ENCODE measurements at places on chromosomes 7 and 10. TPM values are rescaled to one million over a fixed set of nuclear protein-coding genes. Genes with fewer than 3 reads are reported as not detected.

DNA sequence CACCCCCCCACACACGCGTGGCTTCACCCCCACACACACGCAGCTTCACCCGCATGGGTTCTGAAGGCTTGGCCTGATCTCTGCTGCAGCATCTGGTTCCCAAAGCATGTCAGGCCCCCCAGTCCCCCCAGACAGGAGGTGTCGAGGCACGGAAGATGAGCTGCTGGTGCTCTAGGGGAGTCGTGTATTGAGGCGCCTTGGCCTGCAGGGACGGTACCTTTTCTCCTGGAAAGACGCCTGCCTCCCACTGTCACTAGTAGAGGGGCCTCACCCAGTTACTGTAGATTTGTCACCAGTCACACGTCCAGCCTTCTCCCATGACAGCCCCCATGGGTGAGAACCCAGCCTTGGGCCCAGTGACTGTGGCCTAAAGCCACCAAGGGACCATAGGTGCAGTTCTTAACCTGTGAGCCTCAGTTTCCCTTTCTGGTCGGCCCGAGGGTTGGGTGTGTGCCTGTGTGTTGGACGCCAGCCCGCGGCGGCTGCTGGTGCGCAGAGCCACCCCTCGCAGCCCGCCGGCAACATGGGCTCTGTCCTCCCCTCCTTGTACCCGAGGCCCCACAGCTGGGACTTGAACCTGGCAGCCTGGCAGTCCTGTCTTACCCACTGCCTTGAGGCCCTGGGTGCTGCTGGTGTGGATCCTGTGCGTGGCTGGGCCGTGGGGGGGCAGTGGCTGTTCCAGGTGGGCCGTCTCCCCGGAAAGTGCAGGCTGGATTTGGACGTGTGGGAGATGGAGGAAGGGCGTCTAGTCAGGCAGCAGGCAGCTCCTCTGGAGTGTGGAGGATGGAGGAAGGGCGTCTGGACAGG lies 81.7 kb downstream of the NKX6-2 start:
- no peak overlapping the region for H3K27ac ChIP-seq
- peaks cover 9% of the 10 kb centered on the region for H3K4me1 ChIP-seq
- DNase-seq, result no peak

DNA sequence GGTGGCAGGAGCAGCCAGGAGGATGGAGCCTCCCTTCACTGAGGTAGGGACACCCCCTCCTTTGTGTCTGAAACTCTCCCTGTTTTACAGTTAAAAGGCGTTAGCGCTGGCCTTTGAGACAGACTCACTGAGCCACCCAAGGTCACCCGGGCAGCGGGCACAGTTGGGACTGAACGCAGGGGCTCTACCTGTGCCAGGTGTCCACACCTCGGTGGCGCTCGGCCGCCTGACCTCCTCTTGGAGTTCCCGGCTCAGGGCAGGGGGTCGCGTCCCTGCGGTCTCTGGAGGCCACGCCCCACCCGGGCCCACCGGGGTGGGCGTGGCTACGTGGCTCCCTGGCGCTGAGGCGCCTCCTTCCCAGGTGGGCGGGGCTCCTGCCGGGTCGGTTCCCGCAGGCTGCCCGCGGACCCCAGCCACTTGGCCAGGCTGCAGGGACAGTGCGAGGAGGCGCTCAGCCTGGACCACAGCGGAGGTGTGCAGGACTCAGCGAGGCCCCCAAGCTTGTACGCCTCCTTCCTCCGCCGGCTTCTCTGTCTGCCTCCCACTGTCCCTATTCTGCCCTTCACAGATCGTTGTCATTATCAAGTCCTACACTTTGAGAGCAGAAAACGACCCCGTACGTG lies 39.9 kb upstream of the LEP start:
- DNase-seq, result peak; percentile 85
- no peaks in the 10 kb centered on the region for H3K27me3 ChIP-seq
- H3K4me1 ChIP-seq, result peaks cover 21% of the 10 kb centered on the region
- H3K36me3 ChIP-seq, result no peaks in the 10 kb centered on the region

Gene STEAP1B
- 11.3 TPM for total RNA-seq

DNA sequence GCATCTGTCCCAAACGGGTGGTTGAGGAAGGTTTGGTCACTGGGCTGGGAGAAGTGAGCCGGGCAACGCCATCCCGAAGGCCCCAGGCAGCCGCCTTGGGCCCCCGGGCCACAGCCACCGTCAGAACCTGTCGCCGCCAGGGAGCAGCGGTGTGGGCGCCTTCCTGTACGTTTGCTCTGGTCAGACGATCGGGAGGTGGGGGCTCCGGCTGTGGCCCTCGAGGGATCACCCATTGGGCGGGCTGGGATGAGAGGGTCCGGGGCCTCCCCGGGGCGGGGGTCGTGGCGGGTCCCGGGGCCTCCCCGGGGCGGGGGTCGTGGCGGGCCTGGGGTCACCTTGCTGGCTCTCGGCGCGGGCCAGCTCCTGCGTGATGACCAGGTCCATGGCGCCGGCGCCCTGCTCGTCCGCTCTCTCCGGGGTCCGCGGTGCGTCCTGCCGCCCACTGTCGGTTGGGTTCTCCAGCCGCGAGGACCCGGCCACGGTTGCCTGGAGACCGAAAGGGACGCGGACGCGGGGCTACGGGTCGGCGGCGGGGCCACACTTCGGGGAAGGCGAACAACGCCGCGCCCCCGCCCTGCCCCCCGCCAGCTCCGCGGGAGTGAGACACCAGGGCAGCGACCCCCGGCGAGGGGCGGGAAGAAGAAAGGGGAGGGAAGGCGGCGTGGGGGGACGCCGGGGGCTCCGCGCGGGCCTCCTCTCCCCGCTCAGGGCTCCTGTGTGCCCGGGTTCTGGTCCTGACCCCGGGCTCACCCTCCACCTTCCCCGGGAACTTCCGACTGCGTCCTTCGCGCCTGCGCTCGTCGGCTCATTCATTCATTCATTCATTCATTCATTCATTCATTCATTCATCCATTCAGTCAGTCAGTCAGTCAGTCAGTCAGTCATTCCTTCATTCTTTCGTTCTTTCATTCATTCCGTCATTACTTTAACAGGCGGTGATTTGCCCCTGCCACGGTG lies at the start of gene CFAP46:
TSS of gene CFAP46 (minus strand) at position 470 of the 957 bp plus-strand sequence. CDS start at position 384, 86 bp downstream.
- peak within 1 kb of the TSS; percentile 59 for H3K4me3 ChIP-seq
- H3K36me3 ChIP-seq, result no peaks in the 10 kb centered on the region
- peaks cover 10% of the 10 kb centered on the region for H3K4me1 ChIP-seq
- peak within 1 kb of the TSS; percentile 24 for H3K27ac ChIP-seq
- no peaks in the 10 kb centered on the region for H3K27me3 ChIP-seq

DNA sequence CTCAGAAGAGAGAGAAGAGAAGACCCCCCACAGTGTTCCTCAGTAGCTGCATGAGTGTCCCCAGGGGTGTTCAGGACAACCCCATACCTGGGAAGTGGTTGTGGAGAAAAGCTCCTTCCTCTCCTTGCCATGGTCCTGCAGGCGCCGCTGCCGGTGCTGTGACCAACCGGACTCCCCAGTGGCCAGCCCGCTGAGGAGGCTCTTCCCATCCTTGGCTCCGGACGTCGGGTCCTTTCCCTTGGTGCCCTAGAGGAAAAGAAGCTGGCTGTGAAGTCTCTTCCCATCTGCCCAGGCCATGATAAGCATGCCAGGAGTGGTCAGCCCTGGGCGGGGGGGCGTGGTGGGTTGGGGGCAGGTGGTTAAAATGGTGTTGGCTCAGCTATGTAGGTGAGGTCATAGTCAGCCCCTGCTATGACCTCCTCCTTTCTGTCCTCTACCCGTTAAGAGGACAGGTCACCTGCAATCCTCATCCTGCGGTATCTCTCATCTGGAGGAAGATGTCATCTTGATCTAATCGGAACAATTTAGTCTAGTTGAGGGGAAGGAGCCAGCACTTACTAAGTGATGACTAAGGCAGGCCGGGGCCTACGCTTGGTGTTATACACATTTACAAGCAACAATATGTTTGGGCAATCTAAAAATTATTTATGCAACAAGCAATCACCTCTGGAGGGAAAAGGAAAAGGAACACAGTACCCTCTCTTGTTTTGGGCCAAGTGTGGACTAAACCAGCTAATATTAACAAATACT lies 13.2 kb downstream of the WDR91 start:
- H3K4me1 ChIP-seq, result peaks cover 6% of the 10 kb centered on the region
- no peak for DNase-seq
- no peak overlapping the region for H3K27ac ChIP-seq

- H3K4me1 ChIP-seq, result no peaks in the 10 kb centered on the region
- no peak overlapping the region for H3K4me3 ChIP-seq
Observed at GRCh38 chr7:120792091-120792860, 65.7 kb downstream of the TSPAN12 start.

DNA sequence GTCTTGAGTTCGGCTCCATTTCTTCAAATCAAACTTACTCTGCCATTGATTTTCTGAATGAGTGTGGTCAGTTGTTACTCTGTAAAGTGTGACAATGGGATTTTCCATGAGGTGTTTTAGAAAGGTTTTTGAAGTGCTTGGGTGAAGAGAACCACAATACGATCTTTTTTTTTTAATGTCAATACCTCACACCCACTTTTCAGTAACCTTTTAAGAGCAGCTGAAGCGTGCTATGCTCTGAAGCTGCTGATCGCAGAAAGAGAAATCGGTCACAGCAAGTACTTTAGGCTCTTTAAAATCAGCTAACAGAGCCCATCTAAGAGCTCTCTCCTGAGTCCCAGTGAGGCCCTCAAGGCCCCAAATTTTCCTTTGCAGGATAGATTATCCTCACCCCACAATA lies 34.4 kb upstream of the YAE1 start:
- no peak overlapping the region for H3K27ac ChIP-seq
- H3K36me3 ChIP-seq, result no peaks in the 10 kb centered on the region
- H3K27me3 ChIP-seq, result no peaks in the 10 kb centered on the region
- no peak for DNase-seq
- no peaks in the 10 kb centered on the region for H3K4me1 ChIP-seq
- no peak overlapping the region for H3K4me3 ChIP-seq

Data from testis (tissue), 5 donors.